ENCODE measurements at places on chromosomes 2 and 18.

DNA sequence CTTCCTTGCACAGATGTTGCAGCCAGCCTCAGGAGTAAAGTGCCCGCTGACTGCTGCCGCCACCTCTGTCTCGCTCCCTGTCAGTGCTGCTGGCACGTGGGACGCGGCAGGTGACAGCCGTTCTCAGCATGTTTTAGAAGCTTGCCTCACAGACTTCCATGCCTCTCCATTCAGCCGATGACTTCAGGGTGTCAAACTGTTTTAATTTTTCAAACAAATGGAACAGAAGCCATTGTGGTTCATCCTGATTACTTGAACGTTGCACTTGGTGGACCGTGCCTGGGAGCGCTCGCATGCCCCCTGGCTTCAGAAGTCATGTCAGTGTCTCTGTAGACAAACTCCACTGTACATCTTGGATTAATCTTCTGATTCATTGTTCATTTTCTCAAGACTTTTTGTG is 62.7 kb upstream of the EML6 start:
- no peak for DNase-seq

GRCh38 chr2:20350041-20350712 is 467 bp downstream of the PUM2 start:
- peak; percentile 55 for DNase-seq

DNA sequence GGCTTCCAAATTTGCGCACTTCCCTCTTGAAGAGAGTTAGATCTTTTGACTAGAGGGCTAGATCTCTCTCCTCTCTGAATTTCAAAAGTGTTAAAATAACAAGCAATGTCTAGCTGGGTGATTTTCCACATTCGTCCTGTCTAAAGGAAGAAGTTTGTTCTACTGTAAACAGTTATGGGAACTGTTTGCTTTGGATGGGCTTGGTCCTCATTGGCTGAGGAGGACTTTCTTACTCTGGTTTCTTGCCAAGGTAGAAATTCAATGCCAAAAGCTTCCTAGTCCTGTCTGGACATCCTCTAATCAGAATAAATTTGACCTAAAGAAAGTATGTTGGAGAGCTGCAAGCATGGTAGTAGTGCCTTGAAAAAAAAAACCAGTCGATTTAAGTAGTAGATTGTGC is 47.4 kb upstream of the RAPH1 start:
- no peak for DNase-seq

- no peak for DNase-seq
Observed at GRCh38 chr18:39365836-39366485, 1800.4 kb upstream of the CELF4 start.
